C1 segment of cervical spinal cord (tissue), 14 donors: ENCODE measurements at places on chromosomes 3 and 15.

- no peak for DNase-seq
Measured at GRCh38 chr3:22951910-22952309, 251.2 kb upstream of the UBE2E2 start.

DNA sequence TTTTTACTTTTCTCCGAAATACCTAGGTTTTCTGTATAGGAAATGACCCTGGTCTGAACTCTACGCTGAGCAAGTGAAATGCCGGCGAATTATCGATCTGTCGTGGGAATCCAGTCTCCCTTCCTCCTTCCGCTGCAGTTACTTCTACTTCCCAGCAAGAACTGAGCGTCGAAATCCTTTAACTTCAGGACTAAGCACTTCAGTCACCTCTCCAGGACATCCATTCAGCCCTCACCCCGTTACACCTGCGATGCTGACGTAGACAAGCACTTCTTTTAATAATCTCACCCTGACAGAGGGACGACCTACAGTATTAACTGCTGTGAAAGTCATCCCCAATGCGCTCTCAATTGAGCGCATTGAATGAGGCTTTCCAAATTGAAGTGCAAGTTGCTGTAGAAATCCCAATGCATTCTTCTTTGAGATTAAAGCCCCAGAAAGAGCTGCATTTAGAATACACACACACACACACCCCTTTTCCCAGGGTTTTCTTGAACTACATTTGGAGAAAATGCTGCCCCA is 1.3 kb downstream of the TOP2B start:
- DNase-seq, result peak; percentile 57

GRCh38 chr3:113232342-113232741 is 21.0 kb downstream of the BOC start:
- DNase-seq, result no peak

DNA sequence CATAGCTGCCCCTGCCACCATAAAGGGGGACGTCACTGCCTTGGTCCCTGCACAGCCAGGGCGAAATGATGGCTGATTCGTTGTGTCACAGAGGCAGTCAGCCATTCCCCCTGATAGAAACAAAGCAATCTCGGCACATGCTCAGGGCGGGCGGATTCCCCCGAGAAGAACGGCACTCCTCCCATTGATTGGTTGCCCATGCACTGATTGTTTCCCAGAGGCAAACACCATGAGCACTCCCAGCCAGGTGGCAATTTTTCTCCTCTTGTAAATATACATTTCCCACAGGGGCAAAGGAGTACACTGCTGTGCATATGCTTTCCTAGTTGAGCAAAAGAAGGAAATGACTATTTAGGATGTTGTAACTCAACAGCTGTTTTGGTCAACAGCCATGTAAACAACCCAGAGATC is 56.5 kb downstream of the KY start:
- no peak for DNase-seq

DNA sequence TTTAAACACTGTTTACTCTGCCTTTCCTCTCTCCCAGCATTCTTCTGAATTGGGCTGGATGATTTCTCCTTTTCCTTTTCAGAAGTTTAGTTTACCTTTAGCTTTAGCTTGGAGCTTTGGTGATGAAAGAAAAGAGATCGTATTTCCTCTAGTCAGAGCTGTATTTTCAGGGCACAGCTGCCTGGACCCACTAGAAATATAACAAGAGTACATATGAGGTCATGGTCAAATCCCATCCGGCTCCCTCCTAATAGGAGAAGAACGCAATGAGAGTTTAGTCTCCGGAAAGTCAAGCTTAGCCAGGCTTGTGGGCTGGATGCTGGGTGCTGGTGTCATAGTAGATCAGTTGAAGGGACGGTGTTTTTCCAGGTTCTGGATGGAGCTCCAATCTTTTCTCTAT is 177.1 kb upstream of the PFN2 start:
- no peak for DNase-seq

- no peak for DNase-seq
Measured at GRCh38 chr3:8579096-8579495, 65.5 kb downstream of the SSUH2 start.
